ENCODE measurements at places on chromosomes 16 and 17.

DNA sequence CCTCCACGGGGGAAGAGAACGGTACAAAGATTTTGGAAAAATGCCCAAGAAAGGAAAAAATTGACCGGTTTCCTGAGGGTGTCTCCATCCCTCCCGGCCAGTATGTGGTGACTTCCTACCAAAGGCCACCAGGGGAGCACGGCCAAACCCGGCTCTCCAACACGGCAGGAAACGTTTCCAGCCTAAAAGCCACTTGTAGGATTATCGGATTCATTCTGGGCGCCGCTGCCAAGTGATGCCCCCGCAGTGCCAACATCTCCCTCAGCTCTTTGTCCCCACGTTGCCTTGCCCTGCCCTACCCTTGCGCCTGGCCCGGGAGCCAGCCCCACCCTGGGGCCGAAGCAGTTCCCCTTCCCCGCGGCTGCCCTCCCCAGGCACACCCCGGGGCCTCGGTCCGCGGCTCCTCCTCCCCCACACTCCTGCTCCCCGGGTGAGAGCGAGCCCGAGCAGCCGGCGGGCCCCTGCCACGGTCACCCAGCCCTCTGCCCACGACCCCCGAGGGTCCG lies 688 bp downstream of the CRK start:
- peak; percentile 65 for DNase-seq

DNA sequence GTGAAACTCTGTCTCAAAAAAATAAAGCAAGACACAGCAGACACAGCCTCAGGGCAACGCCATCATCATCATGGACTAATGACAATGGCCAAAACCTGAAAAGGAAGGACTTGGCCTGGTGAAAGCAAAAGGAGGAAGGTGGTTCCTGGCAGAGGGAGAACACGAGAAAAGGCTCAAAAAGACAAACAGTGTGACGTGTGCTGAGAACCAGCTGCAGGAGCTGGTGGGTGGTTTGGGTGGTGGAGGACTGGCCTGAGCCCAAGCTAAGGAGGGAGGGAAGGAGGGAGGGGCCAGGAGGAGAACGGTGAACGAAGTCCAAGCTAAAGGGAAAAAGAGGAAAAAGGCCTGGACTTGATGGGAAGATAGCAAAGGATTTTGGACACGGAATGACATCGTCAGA lies 85.1 kb downstream of the SLC39A11 start:
- DNase-seq, result no peak

GRCh38 chr16:27428026-27428785 lies 26.2 kb downstream of the IL21R start:
- peak; percentile 16 for DNase-seq

DNA sequence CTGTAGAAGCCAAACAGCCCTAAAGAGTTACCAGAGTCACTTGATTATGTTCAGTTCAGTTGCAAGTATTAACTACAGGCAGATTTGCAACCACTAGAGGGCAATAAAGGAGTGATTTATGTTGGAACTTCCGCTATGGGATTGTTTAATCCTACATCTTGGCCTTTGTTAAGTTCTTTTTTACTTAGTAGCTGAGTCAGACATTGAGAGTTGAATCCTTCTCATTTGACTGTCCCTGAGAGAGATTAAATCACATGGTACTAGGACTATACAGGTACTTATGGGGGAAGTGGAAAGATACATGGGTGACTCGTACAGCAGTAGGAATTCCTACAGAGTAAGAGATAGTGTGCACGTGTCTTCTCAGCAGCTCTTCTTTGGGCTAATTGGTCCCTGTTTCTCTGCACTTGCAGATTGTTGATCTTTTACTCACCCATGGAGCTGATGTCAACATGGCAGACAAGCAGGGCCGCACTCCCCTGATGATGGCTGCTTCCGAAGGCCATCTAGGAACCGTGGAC lies 40.3 kb downstream of the CYB561 start:
- no peak for DNase-seq

- no peak for DNase-seq
Measured at GRCh38 chr17:17808706-17809432, 27.9 kb downstream of the SREBF1 start.

DNA sequence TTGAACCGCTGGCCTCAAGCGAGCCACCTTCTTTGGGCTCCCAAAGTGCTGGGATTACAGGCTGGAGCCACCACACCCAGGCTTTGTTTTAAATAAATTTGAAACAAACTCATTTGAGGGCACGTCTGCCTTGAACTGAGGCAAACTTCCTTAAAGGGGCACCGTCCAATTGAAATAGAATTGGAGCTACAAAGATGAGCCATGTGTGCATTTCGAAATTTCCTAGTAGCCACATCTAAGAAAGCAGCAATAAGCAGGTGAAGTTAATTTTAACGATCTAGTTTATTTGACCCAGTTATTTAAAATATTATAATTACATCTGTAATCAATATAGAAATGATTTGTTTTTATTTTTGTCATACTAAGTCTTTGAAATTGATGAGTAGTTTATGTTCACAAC lies 755 bp upstream of the C16orf89 start:
- DNase-seq, result no peak

DNA sequence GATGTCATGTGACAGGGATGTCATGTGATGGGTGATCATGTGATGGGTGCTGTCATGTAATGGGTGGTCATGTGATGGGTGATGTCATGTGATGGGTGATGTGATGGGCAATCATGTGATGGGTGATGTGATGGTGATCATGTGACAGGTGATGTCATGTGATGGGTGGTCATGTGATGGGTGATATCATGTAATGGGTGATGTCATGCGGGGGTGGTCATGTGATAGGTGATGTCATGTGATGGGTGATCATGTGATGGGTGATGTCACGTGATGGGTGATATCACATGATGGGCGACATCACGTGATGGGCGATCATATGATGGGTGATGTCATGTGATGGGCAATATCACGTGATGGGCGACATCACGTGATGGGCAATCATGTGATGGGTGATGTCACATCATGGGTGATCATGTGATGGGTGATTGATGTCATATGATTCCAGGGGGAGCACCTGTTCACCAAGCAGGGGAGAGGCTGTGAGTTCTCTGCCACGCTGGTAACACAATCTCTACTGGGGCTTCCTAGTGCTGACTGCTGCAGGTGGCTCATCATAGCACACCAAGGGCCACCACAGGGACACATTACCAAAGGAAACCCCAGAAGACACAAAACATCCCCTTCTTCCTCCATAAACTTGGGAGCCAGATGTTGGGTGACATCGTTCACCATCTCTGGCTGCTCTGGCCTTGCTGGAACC lies 16.5 kb downstream of the CD300LB start:
- DNase-seq, result no peak

- no peak for DNase-seq
Measured at GRCh38 chr16:72464597-72465368, 292.8 kb upstream of the PMFBP1 start.

GRCh38 chr16:17076092-17076754 lies 394.5 kb downstream of the XYLT1 start:
- DNase-seq, result no peak

DNA sequence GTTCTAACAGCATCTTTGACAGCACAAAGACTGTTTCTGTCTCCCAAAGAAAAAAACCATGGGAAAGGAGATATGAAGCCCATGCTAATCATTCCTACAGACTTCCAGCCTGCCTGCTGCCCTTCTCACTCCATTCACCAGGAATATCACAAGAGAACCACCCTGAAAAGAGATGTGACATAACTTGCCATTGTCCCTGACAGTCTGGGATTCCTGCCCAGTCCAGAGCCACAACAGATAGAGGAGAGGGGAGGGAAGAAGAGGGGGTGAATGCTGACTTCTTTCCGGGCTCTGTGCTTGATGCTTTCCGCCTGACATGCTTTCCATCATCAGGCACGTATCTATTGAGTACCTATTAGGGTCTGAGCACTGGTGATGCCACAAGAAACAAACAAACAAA lies 31.6 kb upstream of the ASIC2 start:
- DNase-seq, result no peak

- DNase-seq, result no peak
Measured at GRCh38 chr16:72434159-72434558, 262.2 kb upstream of the PMFBP1 start.

GRCh38 chr17:3536716-3537115 lies 20.9 kb downstream of the TRPV3 start:
- no peak for DNase-seq

DNA sequence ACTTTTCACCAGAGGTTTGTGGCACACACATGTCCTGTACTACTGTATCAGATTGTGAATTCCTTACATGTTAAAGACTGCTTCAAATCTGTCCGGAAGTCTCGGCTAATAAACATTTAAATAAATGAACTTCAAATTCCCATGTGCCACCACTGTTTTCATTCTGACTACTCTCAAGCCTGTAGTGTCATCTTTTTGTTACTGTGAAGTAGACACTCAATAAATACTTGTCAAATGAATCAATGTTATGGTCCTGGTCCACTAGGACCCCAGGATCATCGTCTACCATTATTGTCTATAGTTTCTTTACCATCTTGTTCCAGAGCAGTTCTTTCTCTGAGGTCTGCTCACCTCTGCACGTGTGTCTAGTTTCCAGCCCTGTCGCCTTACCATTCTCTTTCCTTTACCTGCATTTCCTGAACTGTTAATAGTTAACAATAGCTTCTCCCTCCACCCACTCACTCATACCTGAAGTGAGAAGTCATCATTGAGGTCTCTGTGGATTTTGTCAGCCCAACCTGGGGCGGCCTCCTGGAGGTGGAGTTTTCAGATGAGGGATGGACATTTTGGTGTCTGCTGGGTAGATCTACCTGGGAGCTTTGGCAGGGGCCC lies 333.0 kb downstream of the SEC14L1 start:
- no peak for DNase-seq

DNA sequence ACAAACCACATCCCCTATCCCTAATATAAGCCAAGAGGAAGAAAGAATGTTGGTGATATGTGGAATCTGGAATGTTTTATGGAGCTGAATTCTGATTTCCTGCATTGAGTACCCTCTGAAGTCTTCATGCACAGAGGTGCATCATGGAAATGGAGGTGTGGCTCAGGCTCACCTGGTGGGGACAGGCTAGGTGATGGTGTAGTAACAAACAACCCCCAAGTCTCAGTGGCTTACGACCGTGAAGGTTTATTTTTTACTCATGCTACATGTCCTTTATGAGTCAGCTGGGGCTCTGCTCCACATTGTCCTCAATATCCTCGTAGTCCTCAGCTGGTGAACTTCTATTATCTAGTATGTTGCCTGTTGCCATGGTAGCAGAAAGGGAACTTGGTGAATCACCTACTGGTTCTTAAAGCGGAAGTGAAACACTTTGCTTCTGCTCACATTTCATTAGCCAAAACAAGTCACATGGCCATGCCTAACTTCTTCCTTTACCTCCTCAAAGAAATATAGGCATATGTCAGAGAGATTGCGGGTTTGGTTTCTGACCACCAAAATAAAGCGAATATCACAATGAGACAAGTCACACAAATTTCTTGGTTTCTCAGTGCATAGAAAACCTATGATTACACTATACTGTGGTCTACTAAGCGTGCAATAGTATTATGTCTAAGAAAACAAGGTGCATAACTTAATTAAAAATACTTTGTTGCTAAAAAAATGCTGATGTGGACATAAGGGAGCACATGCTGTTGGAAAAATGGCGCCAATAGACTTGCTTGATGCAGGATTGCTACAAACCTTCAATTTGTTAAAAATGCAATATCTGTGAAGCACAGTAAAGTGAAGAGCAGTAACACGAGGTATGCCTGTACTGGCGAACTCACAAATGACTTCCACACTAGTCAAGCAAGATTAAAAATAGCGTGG lies at the start of gene PMFBP1:
PMFBP1 (minus strand) TSS at position 51 of the 930 bp plus-strand sequence. CDS start 947 bp downstream, outside the sequence.
- DNase-seq, result no peak

DNA sequence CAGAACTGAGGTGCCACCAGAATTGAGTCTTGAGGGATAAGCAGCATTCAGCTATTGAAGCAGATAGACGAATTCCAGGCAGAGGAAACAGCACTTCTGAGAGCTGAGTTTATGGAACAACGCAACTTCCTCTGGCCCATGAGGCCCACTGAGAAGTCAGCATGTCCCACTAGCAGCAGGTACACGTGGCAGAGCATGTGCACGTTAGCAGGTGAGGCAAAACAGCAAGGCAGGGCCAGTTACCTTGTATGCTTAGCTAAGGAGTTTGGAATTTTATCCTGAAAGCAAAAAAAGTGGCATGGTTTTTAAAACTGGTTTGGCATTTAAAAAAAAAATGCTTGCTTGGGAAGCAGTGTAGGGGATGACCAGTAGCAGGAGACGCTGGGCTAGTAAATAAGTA lies 305.6 kb downstream of the CPPED1 start:
- DNase-seq, result no peak

DNA sequence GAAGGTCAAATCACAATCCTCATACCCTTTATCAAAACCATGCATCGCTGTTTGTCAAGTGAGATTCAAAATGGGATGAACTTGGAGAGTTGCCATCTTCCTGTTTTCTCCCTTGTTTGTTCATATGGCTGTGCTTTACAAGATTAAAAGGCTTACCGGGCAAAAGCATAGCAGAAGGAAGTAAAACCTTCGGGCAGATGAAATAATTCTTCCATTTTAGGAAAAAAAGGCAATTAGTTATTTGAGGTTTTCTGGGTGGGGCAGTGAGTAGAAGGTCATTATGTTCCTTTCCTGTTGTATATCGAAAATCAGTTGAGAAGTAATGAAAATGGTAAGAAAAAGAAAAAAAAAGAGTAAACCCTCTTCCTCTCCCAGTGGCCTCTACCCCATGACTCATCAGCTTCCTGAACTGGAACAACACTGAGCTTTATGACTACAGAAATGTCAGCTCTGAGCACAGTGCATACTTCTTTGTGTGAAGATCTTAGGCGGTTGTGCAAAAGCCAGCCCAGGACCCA lies 369.2 kb downstream of the CDH13 start:
- DNase-seq, result no peak

DNA sequence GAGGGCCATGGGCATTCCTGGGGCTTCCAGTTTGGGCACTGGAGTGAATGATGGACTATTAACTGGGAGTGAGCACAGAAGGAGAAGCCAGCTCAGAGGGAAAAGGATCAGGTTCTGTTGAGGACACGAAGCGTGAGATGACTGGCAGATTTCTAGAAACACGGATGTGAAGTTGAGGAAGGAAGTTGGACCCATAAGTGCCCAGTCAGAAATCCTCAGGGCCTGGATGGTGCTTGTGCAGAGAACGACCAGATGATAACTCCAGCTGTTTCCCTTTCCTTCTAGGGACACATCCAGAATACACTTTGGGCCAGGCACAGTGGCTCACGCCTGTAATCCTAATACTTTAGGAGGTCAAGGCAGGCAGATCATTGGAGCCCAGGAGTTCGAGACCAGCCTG lies 23.3 kb upstream of the ANKRD40CL start:
- DNase-seq, result no peak

GRCh38 chr16:67111951-67112444 lies 2.3 kb downstream of the PHAF1 start:
- DNase-seq, result no peak

- no peak for DNase-seq
Measured at GRCh38 chr17:74644419-74644818, 20.9 kb upstream of the CD300E start.

- DNase-seq, result no peak
Measured at GRCh38 chr17:55642741-55643140, 79.9 kb downstream of the TMEM100 start.

All from mesothelial cell of epicardium (in vitro differentiated cells).